CD14-positive monocyte (primary cell): ENCODE measurements at places on chromosomes 1 and 21. TPM values are rescaled to one million over a fixed set of nuclear protein-coding genes. Genes with fewer than 3 reads are reported as not detected.

DNA sequence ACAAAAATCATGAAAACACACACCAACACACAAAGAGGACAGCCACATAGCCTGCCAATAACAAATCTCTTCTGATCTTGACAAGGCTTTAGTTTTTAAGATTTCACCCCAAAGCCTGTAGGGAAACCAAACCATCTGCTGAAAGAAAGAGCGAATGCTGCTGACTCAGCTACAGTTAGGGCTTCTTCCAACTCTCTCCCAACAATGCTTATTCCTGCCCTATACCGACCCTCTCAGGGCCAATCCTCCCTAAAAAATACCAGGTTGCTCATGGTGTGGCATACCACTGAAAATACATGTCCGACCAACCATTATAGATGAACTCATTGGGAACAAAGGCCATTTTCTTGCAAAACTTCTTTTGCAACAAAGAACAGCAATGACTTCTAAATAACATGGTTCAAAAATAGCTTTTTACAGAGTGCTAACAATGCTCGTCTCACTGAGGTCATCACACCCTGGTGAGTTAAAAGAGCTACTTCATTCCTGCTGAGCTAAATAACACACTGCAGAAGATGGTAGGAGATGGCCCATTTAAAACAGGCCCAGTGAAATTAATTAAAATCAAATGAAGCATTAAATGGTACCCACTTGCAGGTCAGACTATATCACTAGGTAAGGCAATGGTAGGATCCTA lies 86.1 kb downstream of the KIAA0319L start:
- no peak overlapping the region for H3K27ac ChIP-seq
- no peaks in the 10 kb centered on the region for H3K27me3 ChIP-seq
- no peak overlapping the region for H3K4me3 ChIP-seq
- H3K4me1 ChIP-seq, result no peaks in the 10 kb centered on the region
- peaks cover 91% of the 10 kb centered on the region for H3K36me3 ChIP-seq

GRCh38 chr1:214882616-214883015 lies 199.9 kb upstream of the KCNK2 start:
- no peak overlapping the region for H3K4me3 ChIP-seq
- H3K27ac ChIP-seq, result no peak overlapping the region
- no peak for DNase-seq

- no peak overlapping the region for H3K27ac ChIP-seq
- no peaks in the 10 kb centered on the region for H3K36me3 ChIP-seq
- no peaks in the 10 kb centered on the region for H3K4me1 ChIP-seq
- no peaks in the 10 kb centered on the region for H3K27me3 ChIP-seq
- DNase-seq, result no peak
- no peak overlapping the region for H3K4me3 ChIP-seq
Measured at GRCh38 chr1:79448426-79448825, 441.9 kb upstream of the ADGRL4 start.

DNA sequence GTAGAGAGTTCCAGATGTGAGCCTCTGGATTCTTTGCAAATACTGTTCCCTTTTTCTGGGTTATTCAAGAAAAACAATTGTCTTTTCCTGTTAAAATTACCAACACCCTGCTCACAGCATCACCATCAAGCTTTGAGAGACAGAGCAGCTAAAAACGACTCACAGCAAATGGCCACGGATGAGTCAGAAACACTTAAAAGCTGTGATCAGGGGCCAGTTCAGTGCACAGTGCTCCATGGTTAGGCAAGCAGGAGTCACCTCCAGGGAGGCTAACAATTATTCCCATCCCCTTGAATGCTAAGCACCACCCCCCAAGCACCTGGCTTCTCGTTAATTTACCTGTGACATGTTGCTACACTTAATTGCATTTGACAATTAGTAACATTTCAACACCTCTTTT lies 128.4 kb upstream of the CAMK1G start:
- H3K4me1 ChIP-seq, result no peaks in the 10 kb centered on the region
- DNase-seq, result no peak
- H3K4me3 ChIP-seq, result no peak overlapping the region

GRCh38 chr1:38183096-38183495 lies 136.5 kb upstream of the POU3F1 start:
- no peak overlapping the region for H3K4me3 ChIP-seq
- no peaks in the 10 kb centered on the region for H3K36me3 ChIP-seq
- no peak for DNase-seq
- H3K4me1 ChIP-seq, result no peaks in the 10 kb centered on the region
- no peak overlapping the region for H3K27ac ChIP-seq
- no peaks in the 10 kb centered on the region for H3K27me3 ChIP-seq

- no peaks in the 10 kb centered on the region for H3K27me3 ChIP-seq
- no peak for DNase-seq
- H3K36me3 ChIP-seq, result no peaks in the 10 kb centered on the region
Measured at GRCh38 chr1:217193151-217193550, 437.7 kb downstream of the GPATCH2 start.

DNA sequence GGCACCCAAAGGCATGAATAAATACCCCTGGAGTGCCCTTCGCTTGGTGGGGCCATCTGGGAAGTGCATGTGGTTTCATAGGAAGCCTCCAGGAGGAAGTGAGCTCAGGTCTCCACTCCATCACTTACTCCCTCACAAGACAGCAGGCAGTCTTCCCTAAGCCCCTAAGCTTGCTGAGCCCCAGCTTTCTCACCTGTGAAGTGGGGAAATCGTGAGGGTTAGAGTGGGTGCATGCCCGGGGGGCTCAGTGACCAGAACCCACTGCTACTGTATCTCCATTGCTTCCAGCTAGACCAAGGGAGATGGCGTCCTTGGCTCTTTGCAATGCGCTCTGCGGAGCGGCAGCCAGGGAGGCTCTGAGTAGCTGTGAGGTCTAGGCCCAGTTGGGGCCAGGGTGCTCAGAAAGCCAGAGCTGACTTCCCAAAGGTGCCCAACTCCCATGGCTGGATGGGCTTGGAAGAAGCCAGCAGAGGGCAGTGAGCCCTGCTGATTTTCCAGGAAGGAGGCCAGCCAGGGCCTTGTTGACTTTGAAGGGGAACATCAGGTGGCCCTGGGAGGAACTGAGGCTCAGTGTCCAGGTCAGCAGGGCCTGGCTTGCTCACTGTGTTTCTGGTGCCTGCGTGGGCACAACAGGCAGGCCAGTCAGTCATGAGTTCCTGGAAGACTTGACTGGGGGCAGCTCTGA lies 27.3 kb downstream of the CDCP2 start:
- H3K27me3 ChIP-seq, result no peaks in the 10 kb centered on the region
- H3K27ac ChIP-seq, result no peak overlapping the region
- no peaks in the 10 kb centered on the region for H3K36me3 ChIP-seq
- DNase-seq, result no peak
- H3K4me3 ChIP-seq, result no peak overlapping the region

- peak overlapping the region; percentile 35 for H3K27ac ChIP-seq
- peaks cover 35% of the 10 kb centered on the region for H3K4me1 ChIP-seq
- H3K4me3 ChIP-seq, result no peak overlapping the region
- no peaks in the 10 kb centered on the region for H3K36me3 ChIP-seq
- H3K27me3 ChIP-seq, result no peaks in the 10 kb centered on the region
- DNase-seq, result peak; percentile 87
Measured at GRCh38 chr1:245458761-245459174, 304.0 kb downstream of the KIF26B start.

GRCh38 chr1:230430499-230430898 lies 4.4 kb upstream of the PGBD5 start:
- no peak for DNase-seq
- peaks cover 21% of the 10 kb centered on the region for H3K27me3 ChIP-seq
- H3K36me3 ChIP-seq, result no peaks in the 10 kb centered on the region
- H3K4me1 ChIP-seq, result no peaks in the 10 kb centered on the region

GRCh38 chr1:64499966-64500365 lies 30.0 kb downstream of the CACHD1 start:
- no peaks in the 10 kb centered on the region for H3K36me3 ChIP-seq
- DNase-seq, result no peak
- peaks cover 1% of the 10 kb centered on the region for H3K4me1 ChIP-seq
- H3K27ac ChIP-seq, result no peak overlapping the region

DNA sequence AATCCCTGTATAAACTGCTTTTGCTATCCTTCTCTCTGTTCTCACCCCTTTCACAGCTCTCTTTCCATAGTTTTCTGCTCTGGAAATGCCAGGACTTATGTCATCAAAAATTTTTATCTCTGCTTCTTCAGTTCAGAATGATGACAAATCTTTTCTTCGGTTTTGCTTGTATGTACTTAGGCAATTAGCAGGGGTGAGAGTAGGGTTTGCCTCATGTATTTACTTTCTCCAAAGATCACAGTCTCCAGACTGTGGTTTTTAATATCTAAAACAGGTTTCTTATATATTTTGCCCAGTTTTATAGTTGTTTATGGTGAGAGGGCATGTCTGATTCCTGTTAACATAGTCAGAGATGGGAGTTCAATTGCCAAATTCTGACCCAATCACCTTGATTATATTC lies 235.4 kb upstream of the LYPLAL1 start:
- H3K27me3 ChIP-seq, result no peaks in the 10 kb centered on the region
- no peak overlapping the region for H3K27ac ChIP-seq
- H3K4me1 ChIP-seq, result no peaks in the 10 kb centered on the region
- no peaks in the 10 kb centered on the region for H3K36me3 ChIP-seq
- no peak overlapping the region for H3K4me3 ChIP-seq

DNA sequence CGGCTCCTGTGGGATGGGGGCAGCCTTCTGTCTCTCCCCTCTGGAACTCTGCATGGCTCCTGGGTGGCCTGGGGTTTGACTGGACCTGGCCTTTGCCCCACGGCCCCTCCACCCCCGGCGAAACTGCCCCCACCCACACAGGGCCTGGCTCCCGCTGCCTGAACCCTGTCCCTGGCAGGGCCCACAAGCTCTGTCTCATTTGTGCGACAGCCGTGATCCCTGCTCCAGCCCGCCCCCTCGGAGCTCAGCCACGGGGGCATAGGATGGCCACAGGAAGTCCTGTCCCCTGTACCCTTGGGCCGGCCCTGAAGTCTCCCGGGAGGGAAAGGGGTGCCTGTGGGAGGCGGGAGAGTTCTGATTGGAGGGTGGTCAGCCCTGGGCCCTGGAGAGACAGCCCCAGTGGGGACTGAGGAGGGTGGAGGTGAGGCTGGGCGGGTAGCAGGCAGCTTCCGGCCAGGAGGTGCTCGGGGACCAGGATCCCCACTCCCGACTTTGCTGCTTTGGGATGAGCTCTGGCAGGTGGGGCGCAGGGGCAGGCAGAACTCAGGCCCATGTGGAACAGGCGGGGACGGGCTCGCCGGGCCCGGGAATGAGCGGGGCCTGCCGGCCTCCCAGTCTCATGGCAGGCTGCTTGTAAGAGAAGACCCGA lies 45.1 kb downstream of the SLX9 start:
- no peak overlapping the region for H3K4me3 ChIP-seq
- H3K27me3 ChIP-seq, result no peaks in the 10 kb centered on the region
- no peaks in the 10 kb centered on the region for H3K4me1 ChIP-seq
- H3K36me3 ChIP-seq, result no peaks in the 10 kb centered on the region
- DNase-seq, result no peak

DNA sequence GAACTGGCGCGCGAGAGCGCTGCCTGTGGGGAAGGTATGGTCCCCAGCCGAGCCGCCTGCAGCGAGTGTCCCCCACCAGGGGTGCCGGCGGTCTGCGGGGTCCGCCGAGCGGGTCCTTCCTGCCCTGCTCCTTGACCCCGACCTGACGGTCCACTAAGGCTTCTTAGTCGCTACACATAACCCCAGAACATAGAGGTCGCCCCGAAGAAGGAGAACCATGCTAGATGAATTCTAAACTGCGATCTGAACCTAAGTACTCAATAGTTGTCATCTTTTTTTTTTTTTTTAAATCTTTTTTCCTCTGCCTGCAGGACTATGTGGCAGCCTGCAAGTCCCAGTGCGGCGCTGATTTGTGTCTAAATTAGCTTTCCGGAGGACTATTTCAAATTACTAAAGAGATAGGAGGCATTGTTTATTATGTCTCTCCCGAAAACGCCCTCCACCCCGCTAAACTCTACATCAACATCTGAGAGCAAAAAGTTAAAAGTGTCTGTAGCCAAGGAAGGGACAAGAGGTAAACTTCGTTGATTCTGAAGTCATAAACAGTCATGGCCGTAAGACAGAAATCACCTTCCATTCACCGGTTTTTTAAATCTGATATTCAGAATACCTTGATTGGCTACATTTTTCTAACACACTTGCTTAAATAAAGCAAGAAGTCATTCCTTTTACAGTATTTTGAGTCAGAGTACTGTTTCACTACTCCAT lies 476 bp downstream of the AXDND1 start:
- peaks cover 14% of the 10 kb centered on the region for H3K4me1 ChIP-seq
- DNase-seq, result peak; percentile 4
- no peaks in the 10 kb centered on the region for H3K36me3 ChIP-seq

DNA sequence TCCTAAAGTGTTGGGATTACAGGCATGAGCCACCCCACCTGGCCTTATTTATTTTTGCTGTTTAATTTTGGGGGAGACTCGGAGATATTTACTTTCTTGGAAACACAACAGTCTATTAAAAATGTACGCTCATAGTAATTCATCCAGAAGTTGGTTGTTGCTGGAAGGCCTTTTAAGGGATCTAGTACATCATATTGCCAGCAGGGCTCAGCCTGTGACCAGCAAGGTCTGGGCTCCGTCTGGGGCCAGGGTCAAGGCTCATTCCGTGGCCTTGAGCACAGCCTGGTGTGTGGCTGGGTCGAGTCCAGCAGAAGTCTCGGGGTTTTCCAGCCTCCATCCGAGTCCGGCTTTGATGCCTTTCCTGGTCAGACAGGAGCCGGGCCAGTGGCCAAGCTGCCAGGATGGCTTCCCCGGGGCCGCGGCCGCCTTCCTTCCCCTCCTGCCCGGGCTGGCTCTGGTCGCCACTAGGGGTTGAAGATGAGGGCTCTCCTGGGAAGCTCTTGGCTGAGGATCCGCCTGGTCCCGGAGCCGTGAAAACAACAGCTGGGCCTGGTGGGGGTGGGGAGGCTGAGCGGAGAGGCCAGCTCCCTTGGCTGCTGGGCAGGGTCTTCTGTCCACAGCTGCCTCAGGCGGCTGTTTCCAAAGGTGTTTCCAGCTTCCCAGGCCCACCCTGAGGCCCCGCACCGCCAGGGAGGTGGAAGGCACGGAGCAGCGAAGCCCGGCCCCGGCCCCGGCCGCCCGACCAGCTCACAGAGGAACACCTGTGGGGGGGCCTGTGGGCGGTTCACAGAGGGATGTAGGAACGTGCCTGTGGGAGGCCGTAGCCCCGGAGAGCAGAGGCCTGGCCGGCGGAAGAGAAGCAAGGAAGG lies 5.1 kb upstream of the VWA1 start:
- H3K4me1 ChIP-seq, result peaks cover 3% of the 10 kb centered on the region
- no peak for DNase-seq
- H3K27ac ChIP-seq, result no peak overlapping the region
- H3K4me3 ChIP-seq, result no peak overlapping the region

Gene HMGCL
- 26.7 TPM for polyA plus RNA-seq

Gene KAZN
- not detected for polyA plus RNA-seq

Gene SLC30A10
- polyA plus RNA-seq, result not detected

Gene GNAT2
- not detected for polyA plus RNA-seq

Gene NBPF3
- polyA plus RNA-seq, result 1.5 TPM
